ENCODE measurements at places on chromosomes 16 and 17.

- no peak for DNase-seq
Observed at GRCh38 chr16:1575578-1575977, 36.3 kb downstream of the IFT140 start.

DNA sequence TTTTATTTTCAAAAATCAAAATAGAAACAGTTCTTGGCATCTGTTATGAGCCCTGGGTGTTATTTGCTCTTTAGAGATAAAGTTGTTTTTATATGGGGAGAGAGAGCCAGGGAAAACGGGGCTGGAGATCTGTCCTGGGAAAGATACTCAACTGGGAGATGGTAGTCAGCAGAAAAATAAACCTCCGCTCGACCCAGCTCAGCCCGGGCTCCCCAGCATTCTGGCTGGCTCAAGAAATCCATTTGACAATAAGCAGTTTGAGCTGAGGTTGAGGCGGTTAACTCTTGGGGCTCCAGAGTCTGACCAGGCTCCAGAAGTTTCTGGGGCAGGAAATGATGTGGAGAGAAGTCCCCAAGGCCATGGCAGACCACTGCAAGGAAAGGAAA lies 151.9 kb downstream of the IRX5 start:
- DNase-seq, result no peak

DNA sequence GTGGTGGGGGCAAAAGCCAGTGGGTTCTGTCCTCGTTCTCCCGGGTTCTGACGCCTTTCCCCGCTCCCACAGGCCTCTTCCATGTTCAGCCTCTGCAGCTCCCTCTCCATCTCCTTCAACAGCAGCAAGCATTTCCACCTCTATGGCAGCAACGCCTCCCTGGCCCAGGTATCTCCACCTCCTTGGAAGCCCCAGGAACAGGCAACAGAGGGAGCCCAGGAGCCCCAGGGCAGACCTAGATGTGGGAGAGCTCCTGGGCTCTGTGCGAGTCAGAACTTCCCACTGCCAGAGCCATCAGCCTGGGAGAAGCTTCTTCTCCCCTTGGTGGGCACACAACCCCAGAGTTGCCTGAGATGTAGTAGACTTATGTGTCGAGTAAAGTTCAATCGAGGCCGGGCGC lies 7.8 kb downstream of the ZNF768 start:
- DNase-seq, result no peak

DNA sequence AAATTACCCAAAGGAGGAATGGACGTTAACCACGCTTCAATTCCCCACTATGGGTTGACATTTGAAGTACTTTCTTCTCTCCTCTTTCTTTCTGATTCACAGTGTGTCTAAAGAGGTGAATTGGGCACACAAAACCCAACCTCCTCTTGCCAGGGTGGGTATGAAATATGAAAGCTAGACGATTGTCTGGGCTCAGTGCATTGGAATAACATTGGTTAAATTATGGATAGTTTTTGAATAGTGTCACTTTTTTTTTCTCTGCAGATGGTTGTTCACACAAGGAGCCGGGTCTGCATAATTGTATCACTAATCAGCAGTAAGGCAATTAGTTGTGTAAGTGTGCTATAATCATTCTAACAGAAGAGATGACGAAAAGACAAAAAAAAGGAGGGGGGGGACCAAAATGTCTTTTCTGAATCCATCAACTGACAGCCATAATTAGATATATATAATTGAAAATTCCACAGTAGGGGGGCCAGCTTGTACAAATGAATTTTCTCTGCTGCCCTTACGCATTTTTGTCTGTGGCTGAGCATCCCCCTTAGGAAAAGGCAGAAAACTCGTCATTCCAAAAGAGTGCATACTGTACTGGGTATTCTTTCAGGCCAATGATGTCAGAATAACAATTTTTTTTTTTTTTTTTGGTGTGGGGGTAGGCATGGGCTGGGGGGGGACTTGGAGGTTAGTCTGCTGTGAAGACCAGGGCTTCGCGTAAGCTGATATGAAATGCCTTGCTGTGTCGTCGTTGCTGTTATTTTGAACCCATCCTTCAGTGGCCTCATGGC lies 307.5 kb upstream of the SALL1 start:
- no peak for DNase-seq

DNA sequence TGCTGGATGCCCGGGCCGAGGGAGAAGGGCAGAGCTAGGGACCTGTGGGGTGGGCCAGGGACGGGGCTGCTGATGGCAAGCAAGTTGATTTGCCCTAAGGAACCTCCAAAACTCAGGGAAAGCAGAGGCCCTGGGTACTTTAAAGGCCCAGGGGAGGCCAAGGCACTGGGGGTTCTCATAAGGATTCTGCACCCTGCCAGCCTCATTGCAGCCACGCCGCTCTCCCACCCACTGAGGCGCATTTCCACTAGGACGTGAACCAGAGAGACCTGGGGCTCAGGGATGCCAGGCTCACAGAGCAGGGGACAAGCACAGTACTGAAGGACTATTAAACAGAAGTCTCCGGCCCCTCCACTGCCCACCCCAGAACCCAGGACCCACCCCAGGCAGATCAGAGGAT lies 39.4 kb upstream of the RBFOX3 start:
- DNase-seq, result no peak

- DNase-seq, result no peak
Observed at GRCh38 chr17:9170336-9170735, 149.0 kb downstream of the NTN1 start.

- no peak for DNase-seq
Observed at GRCh38 chr16:87127061-87127765, 190.0 kb downstream of the C16orf95 start.

DNA sequence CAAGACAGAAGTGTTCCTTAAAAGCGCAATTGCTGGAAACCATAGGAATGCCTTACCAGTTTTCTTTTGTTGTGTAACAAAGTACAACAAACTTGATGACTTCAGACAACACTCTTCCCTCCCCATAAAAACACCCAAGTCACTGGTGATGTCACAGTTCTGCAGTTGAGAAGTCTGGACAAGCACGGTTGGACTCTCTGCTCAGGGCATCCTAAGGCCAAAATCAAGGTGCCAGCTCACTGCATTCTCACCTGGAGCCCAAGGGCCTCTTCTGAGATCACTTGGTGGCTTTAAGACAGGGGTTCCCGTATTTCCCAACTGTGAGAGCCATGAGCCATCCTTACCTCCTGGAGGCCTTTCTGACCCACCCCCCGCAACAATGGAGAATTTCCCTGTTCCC lies 45.6 kb upstream of the MEAK7 start:
- no peak for DNase-seq

DNA sequence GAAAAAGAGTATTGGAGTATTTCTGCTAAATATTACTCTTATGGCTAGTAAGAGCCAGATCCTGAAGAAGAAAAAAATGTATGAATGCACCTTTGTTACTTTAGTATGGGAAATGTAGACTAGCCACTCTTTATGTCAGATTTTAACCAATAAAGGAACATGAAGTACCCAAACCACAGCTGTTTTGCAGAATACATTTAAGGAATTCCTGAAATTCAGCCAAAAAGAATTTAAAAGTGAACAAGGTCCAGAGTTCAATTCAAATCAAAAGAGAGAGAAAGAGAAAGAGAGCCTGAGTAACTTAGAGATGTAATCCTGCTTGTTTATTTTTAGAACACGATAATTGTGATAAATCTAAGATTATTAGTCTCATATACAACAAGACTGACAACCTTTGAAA lies 1.2 kb downstream of the KCNJ16 start:
- DNase-seq, result no peak

DNA sequence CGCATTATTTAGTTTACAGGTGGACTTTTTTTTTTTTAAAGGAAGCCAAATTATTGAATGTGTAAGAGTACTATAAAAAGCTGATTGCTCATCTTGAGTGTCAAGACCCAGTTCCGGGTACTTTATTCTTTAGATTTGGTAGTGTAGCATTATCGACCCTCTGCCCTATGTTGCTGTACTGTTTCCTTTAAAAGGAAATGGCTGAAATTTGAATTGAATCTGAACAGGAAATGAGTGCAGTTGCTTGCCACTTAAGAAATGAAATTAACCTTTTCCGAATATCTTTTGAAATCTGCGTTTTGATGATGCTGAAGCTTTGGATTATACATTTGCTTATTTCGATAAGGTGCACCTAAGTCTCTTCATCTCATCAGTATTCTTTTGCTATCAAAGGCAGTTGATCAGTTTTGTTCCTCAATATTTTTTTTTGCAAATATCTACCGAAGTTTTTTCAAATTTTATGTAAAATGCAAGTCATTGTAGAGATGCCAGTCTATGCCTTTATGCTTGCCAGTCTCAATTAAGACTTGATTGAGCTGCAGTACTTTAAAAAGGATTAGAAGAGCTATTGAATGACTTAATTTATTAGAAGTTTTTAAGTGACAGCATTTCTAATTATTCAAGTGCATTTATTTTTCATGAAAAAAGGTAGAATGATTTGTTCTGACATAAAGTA lies 1.8 kb downstream of the GGNBP2 start:
- DNase-seq, result no peak

DNA sequence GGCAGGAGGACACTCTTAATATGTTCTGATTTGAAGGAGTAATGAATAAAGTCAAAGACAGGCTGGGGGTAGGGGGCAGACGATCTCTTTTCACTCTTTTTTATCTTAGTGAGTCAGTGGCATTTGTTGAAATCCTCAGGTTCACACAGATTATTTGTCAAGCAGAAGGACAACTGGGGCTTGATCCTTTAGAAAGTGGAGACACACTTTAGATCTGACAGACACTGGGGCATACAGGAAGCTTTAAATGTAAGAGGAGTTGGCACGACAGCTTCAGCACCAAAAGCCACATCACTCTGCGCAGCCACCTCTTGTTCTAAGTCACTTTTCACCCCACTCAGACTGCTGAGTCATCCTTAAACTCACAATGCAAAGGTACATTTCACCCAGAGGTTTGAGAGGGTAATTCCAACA lies 121.5 kb downstream of the STXBP4 start:
- peak; percentile 24 for DNase-seq

GRCh38 chr16:89187032-89187769 lies 13.1 kb downstream of the SLC22A31 start:
- no peak for DNase-seq

GRCh38 chr16:74771656-74772315 lies 2.8 kb downstream of the FA2H start:
- DNase-seq, result no peak

DNA sequence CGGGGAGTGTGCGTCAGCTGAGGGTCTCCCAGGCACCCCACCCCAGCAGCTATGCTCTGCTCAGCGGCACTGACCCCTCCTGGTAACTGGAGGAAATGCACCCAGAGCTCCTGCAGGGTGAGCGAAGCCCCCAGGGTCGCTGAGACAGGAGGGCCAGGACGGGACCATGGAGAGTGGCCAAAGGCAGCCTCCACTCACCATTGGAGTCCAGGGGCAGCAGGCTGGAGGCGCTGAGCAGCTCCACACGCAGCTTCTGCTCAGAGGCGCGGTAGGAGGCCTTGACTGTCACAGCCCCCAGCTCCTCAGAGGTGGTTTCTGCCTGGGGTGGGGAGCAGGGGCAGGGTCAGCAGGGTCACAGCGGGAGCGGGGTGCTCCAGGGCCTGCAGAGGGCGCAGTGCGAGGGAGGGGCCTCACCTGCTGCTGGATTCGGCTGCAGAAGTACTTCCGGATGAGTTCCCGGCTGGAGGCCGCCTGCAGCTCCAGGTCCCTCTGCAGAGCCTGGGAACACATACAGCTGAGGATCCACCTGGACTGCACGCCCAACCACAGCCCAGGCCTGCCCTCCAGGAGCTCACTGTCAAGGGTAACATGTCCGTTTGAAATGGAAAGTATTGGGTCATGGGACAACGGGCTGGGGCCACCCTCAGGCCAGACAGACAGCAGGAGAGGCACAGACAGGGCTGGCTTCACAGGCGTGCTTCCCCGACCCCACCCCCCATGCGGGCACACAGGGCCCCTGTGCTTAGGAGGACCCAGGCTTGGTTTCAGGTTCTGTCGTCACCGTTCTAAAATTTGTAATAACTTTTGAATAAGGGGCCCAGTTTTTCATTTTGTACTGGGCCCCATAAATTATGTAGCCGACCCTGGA lies 13.8 kb downstream of the UNC13D start:
- no peak for DNase-seq

- DNase-seq, result no peak
Observed at GRCh38 chr17:66287911-66288310, 14.5 kb upstream of the PRKCA start.

GRCh38 chr17:67863624-67864247 lies 38.4 kb downstream of the BPTF start:
- no peak for DNase-seq

DNA sequence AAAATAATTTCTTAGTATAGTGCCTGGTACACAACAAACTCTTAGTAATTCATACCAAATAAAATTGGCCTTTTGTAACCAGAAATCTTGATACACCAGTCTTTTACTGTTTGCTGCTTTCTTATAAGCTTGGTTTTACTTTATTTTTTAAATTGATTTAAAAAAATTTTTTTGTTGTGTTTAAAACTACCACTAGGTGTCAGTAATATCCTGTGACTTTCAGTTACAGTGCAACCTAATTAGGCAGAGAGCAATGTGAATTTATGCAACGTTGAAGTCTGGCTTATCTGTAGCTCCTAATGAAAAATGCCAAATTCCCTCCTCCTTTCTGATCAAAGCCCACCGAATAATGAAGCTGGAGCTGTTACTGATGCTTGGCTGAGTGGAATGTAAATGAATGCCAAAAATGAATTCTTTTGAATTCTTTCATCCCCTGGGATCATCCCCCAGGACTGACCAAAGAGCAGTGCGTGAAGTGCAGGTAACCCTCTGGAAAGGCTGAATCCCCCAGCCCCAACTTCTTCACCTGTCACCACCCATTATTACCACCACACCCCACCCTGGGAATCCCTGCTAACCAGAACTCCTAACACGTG lies 3.8 kb downstream of the ERCC4 start:
- no peak for DNase-seq

DNA sequence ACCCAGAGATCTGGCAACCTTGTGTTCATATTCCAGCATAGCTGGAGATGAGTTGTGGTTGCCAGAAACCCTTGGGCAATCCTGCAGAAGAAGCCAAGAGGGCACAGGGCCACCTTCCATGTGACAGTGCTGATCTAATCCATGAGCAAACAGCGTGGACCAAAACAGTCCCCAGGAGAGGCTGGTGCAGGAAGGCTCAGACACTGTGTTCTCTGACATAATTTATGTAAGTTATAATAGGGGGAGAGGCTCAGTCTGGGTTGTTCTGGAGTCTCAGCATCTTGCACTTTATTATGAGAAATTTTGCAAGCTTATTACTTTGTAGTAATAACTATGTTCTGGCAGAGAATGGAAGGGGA lies 273.9 kb downstream of the HAPSTR1 start:
- DNase-seq, result no peak
